ENCODE measurements at places on chromosomes 1 and 21.
A peak's percentile ranks its signal among the peaks of the same experiment; 100 is the strongest.

DNA sequence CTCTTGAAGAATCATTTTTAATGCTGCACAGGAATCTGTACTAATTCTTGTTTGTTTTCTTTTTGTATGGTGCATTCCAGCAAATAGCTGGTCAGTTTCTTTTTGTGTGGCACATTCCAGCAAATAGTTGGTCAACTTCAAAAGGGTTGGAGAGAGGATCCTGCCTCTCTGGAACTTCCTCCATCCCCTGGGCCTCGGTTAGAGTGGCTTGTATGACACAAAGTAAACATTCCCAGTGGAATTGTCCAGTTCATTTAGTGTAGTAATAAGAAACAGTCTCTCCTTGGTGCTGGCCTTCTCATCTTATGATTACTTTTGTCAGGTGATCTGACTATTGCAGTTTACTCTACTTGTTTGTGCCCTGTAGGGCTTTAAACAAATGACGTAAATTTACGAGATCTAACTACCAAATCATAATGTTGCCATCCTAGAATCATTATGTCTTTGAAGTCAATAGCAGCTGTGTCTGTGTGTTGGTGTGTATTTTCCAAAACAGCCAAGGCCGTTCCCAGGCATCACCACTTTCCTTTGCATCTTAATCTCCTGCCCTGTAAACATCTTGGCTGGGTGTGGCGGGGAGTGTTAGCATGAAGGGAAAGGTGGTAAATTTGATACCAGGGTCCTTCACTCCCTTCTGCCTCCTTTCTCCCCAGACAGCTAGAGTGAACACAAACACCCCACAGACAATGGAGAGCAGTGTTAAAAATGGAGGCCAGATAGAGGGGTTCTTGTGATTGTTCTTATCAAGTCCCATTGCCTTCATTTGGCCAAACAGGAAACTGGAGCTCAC is 77.9 kb downstream of the CDC7 start:
- no peak for DNase-seq

- no peak for DNase-seq
Observed at GRCh38 chr1:15192916-15193550, 39.5 kb downstream of the TMEM51 start.

- DNase-seq, result peak; percentile 35
Observed at GRCh38 chr1:168879896-168880734, 151.1 kb upstream of the DPT start.

DNA sequence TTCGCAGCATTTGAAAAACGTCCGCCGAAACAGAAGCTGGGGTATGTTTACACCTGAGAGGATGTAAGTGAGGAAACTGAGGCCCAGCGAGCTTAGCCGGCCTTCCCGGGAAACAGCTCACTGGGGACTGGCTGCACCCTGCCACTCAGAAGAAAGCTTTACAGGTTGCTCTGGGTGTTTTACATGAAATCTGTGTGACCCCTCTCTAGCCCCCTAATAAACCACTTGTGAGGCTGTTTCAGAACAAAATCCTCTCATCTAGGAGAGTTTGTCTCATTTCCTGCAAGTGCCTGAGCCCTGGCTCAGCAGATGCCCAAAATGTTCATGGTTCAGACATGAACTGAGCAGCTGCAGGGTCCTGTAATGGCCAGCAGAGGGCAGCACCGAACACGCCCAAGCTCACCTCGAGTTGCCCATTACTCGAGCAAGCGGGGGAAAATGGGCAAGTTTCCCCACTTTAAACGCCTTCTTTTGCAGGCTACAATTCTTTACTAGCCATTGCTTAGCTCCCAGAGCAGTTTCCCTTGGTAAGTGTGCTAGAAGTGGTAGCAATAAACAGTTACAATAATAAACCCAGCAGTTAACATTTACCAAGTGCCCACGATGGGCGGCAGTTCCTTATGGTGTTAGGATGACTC is 76.4 kb downstream of the FHAD1 start:
- peak; percentile 89 for DNase-seq

DNA sequence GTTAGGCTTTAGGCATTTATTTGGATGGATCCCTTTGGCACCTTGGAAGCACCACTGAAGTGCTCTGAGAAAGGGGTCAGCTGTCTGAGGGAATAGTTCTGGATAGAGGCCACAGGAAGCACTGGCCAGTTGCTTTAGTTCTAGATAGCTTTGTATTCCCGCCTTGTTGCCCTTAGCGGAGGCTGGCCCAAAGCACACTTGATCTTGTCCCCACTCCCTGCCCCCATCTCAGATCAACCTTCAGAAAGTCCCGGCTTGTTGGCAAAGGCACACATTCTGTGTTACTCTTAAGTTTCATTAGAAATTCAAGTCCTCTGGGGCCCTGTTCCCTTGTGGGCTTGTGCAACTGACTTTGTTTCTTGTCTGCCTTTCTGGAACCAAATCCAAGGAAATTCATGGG is 15.2 kb upstream of the NBL1 start:
- no peak for DNase-seq

GRCh38 chr1:171644805-171645483 is 7.5 kb downstream of the MYOC start:
- DNase-seq, result peak; percentile 88

Data from femur (tissue), 1 donor.